ENCODE measurements at places on chromosomes 2 and 18. TPM values are rescaled to one million over a fixed set of nuclear protein-coding genes. Genes with fewer than 3 reads are reported as not detected.
A peak's percentile ranks its signal among the peaks of the same experiment; 100 is the strongest.

Gene IL1B
- 15.5 TPM for total RNA-seq

Gene ZRANB3
- total RNA-seq = 14.5 TPM

Gene AAMP
- total RNA-seq = 117 TPM

Gene LYG1
- 2.3 TPM for total RNA-seq

Gene ZBTB7C
- total RNA-seq = not detected

DNA sequence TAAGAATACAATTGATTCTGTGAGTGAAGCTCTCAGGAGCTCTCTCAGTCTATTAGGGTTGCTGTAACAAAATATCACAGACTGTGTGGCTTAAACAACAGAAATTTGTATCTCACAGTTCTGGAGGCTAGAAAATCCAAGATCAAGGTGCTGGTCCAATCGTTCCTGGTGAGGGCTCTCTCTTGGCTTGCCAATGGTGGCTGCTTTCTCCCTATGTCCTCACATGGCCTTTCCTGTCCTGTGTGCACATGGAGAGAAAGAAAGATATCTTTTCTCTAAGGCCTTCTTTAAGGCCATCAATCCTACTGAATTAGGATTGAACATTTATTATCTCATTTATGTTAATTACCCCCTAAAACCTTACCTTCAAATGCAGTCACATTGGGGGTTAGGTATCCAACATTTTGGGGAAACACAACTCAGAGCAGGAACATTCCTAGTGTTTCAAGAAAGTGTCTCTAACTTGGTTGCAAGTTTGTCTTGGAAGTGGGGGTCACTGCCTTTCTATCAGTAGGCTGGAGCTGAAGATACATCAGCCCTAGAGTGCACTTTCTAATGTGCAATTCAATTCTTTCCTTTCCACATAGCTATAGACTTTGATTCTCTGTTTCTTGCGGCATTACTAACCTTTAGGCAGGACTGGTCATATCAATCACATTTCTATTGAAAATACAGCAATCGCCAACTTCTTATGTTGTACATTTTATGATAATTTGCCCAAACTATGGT lies 24.8 kb downstream of the TFPI start:
- H3K27me3 ChIP-seq = no peaks in the 10 kb centered on the region
- peaks cover 38% of the 10 kb centered on the region for H3K4me1 ChIP-seq
- no peak overlapping the region for H3K4me3 ChIP-seq

- H3K4me1 ChIP-seq = no peaks in the 10 kb centered on the region
- no peak overlapping the region for H3K4me3 ChIP-seq
- no peaks in the 10 kb centered on the region for H3K36me3 ChIP-seq
- DNase-seq = no peak
- no peak overlapping the region for H3K27ac ChIP-seq
Observed at GRCh38 chr2:174985614-174986013, 19.6 kb downstream of the CHN1 start.

- no peaks in the 10 kb centered on the region for H3K27me3 ChIP-seq
- H3K4me3 ChIP-seq = no peak overlapping the region
- H3K4me1 ChIP-seq = no peaks in the 10 kb centered on the region
Observed at GRCh38 chr2:175175896-175176295, 5.6 kb downstream of the ATP5MC3 start.

DNA sequence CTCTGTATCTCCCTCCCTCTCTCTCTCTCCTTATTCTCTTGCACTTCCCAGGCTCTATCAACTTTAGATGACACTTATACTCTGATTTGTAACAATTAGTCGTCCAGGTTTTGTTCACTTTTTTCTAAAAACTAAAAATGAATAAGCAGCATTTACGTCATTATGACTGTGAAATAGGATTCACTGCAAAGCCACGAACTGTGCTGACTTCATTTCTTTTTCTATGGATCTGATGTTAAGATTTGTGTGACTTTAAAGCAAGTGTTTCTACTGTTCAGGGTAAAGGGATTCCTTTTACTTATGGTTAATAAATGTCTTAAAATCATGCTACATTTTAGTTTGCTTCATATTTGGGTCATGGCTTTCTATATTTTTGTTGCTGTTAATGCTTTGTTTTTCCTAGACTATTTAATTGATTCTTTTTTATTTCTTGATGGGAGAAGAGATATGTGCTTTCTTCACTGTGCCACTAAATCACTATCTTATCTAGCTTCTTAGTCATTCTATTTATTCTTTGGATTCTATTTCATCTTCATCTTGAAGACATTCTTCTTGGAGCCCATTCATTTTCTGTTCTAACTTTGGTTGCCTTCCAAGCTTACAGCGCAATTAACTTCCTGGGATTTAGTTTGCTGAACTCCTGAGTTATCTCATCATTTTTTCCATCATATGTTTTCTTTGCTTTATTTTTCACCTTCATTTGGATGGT lies 480.4 kb upstream of the TRIB2 start:
- H3K4me1 ChIP-seq = no peaks in the 10 kb centered on the region
- no peaks in the 10 kb centered on the region for H3K27me3 ChIP-seq
- H3K36me3 ChIP-seq = no peaks in the 10 kb centered on the region
- H3K27ac ChIP-seq = no peak overlapping the region
- no peak for DNase-seq
- H3K4me3 ChIP-seq = no peak overlapping the region

- no peak for DNase-seq
- H3K4me3 ChIP-seq = peak overlapping the region; percentile 90
- peak overlapping the region; percentile 84 for H3K27ac ChIP-seq
- no peaks in the 10 kb centered on the region for H3K27me3 ChIP-seq
Observed at GRCh38 chr2:208265371-208265800, 669 bp upstream of the PIKFYVE start.

DNA sequence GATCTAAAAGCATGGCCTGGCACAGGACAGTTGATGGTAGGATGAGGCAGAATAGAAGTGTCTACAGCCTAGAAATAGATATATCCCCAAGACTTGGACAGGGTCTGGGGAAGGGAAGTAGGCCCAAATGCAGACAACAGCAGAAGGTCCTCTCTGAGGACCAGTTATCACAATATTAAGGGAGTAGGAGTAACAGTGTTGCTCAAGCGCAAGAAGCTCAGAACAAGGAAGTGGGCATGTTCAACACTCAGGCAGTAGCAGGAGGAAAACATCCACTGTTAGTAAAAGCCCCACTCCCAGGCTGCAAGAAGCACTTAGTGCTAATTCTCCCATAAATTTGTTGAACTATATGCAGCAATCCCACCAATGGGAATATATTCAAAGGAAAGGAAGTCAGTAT lies 314.7 kb downstream of the METTL4 start:
- no peaks in the 10 kb centered on the region for H3K4me1 ChIP-seq
- H3K4me3 ChIP-seq = no peak overlapping the region

GRCh38 chr2:102131564-102131963 lies 11.0 kb upstream of the IL1R1 start:
- no peaks in the 10 kb centered on the region for H3K4me1 ChIP-seq
- H3K4me3 ChIP-seq = no peak overlapping the region
- H3K27ac ChIP-seq = no peak overlapping the region
- H3K36me3 ChIP-seq = no peaks in the 10 kb centered on the region

GRCh38 chr2:176234156-176234555 lies 35.1 kb upstream of the MTX2 start:
- H3K4me1 ChIP-seq = no peaks in the 10 kb centered on the region
- no peaks in the 10 kb centered on the region for H3K36me3 ChIP-seq
- DNase-seq = no peak
- H3K27me3 ChIP-seq = no peaks in the 10 kb centered on the region
- no peak overlapping the region for H3K4me3 ChIP-seq

All from Calu3 (cell line).